ENCODE measurements at places on chromosomes 12 and 14.

- DNase-seq: peak; percentile 47
These were observed 305.5 kb downstream of the AEBP2 start for GRCh38 chr12:19744705-19745218.

GRCh38 chr12:69922999-69923398 is 98.0 kb downstream of the MYRFL start:
- no peak for DNase-seq

GRCh38 chr14:68081489-68081888 is 261.9 kb downstream of the RAD51B start:
- no peak for DNase-seq

DNA sequence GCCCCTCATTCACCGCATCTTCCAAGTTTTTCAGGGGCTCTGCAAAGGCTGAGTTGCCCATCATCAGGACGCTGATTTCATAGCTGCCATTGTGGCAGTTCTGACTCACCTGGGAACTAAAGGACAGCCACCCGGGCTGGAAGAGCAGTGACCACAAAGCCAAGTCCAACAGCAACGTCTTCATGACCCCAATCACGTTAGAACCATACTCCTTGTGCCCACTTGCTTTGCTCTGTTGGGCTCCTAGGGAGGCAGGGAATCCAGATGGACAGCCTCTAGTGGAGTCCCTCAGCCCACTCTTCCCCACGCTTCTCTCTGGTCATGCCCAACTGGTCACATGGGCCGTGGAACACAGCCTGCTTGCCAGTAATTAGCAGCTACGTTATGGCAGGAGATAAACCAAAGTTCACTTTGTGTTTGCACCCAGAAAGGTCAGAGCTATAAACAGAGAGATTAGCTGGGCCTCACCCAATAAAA is at the start of gene GUCY2C:
Gene GUCY2C (minus strand): TSS at position 335 of the 477 bp plus-strand sequence. CDS start 151 bp downstream, at position 184.
- DNase-seq: peak; percentile 33

- DNase-seq: no peak
These were observed 179.6 kb downstream of the SLC35F4 start for GRCh38 chr14:57686304-57686703.

GRCh38 chr12:2231956-2232355 is 179.2 kb downstream of the CACNA1C start:
- DNase-seq: no peak

- no peak for DNase-seq
These were observed 182.3 kb downstream of the PELI2 start for GRCh38 chr14:56300495-56300894.

DNA sequence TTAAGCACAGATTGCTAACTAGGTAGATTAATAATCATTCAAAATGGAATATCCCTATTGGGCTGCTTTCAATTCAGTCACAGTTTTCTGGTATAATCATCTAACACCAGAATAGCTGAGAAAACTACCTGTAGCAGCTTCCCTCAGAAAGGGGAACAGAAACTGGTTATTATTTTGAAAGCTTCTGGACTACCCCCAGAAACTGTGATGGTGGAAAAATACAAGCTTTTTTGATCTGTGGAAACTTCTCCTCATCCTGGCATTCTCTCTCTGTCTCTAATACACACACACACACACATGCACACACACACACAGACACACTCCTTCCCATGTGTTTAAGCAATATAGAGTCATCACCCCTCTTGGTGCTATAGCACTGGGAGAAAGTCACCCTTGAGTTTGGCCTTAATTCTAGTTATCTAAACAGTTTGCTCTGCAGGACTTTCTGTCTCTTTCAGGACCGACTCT is 251.5 kb upstream of the LMO3 start:
- DNase-seq: no peak

- DNase-seq: no peak
These were observed 92.3 kb downstream of the ERC1 start for GRCh38 chr12:1083151-1083888.

DNA sequence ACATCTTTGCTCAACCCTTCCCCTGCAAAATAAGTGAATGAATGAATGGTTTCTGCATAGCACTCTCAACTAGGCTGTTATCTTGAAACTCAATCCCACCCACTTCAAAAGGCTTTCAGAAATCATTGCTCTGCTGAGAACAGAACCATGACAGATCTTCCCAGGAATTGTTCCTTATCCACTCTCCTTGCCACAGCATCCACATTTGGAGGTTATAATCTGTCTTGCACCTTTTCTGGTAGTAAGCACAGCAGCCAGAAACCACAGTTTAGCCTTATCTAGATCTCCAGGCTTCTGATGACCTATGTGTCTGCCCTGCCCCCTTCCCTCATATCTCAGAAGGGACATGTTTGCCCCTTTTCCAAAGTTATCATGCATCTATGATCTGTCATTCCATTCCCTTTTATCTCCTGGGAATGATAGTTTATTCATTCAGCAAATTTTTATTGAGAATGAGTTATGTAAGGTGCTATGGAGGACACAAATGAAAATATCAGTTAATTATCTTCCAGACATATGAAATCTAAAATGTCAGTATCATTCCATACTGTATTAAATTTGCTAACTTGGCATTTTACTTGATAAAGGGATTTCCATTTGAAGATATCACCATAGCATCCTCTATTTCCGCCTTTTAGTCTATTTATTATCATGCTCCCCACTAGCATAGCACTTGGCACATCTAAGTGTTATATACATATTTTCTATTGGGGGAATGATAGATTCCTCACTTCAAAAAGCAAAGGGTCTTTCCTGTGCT is 21.4 kb downstream of the LGR5 start:
- DNase-seq: no peak

GRCh38 chr14:71554959-71555612 is 377.1 kb upstream of the RGS6 start:
- DNase-seq: no peak

- no peak for DNase-seq
These were observed 40.5 kb upstream of the RTL1 start for GRCh38 chr14:100944052-100944451.

DNA sequence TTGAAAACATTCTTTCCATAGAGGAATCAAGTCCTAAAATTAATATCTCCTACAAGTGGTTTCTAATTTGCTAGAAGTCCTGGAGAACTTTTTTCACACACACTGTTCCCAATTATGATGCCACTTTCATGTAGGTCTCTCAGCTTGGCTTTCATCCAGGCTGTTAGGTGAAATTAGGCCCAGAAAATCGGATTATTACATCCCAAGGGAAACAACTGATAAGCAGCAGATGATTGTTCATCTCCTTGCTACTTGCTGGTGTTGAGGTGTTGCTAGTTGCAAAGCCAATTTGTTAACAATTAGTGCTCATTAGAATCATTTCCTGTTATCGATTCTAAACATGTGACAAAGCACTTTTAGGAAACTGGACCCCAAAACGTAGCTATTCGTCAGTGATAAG is 248.0 kb downstream of the PDZRN4 start:
- DNase-seq: no peak

- DNase-seq: no peak
These were observed 31.8 kb upstream of the LRRC10 start for GRCh38 chr12:69642531-69642930.

DNA sequence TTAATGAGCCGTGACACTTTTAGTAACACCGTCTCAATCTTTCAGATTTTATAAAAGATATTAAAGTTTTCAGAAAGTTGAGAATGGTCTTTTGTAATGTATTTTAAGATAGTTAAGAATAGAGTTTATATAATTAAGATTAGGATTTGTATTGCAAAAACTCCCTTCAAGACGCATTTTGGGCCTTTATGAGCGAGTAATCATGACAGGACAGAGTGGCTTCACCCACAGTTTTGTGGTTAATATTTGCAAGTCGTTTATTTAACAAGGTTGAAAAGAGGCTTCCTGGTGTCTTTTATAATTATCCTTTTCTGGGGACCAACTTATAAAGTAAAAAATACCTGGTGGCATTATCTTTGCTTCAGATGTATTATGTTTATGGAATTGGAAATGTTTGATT is 44.0 kb downstream of the TRAF3 start:
- DNase-seq: no peak

- no peak for DNase-seq
These were observed 6.9 kb downstream of the TGM1 start for GRCh38 chr14:24255931-24256711.

GRCh38 chr14:72880164-72880563 is 13.7 kb downstream of the DPF3 start:
- no peak for DNase-seq

- DNase-seq: no peak
These were observed 61.7 kb upstream of the FBRSL1 start for GRCh38 chr12:132427999-132428935.

DNA sequence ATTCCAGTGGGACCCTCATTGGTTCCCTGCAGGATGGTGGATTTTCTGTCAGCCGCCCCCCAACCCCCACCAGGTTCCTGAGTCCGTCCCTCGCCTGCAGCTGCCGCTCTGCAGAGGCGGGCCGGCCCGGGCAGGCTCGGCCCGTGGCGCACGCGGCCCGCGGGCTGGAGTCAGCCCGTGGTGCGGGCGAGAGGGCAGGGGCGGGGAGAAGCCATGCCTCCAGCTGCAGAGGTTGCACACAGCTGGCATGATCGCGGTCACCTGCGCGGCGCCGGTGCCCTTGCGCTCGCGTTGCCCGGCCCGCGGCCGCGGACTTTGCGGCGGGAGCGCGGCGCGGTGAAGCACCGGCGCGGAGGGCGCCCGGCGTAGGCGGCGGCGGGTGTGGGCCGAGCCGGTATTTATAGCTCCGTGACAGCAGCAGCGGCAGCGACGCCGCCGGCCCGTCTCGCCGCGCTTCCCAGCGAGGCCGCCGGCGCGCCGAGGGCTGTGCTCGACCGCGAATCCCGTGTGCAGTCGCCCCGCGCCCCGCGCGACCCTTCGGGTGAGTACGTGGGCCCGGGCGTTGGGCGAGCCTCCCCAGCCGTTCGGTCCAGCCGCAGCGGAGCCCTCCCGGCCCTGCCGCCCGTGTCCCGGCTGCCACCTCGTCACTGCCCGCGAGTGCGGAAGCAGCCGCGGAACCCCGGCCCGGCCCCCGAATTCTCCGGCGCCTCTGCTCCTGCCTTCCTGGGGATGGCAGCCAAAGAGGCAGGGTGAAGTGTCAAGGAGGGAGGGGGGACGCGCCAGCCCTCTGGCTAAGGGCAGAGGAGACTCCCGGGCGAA is at the start of gene TMEM117:
Gene TMEM117 (plus strand): TSS at position 426 of the 819 bp plus-strand sequence.
- DNase-seq: peak; percentile 66

- DNase-seq: peak; percentile 7
These were observed 1517.0 kb downstream of the AACS start for GRCh38 chr12:126582231-126582630.

DNA sequence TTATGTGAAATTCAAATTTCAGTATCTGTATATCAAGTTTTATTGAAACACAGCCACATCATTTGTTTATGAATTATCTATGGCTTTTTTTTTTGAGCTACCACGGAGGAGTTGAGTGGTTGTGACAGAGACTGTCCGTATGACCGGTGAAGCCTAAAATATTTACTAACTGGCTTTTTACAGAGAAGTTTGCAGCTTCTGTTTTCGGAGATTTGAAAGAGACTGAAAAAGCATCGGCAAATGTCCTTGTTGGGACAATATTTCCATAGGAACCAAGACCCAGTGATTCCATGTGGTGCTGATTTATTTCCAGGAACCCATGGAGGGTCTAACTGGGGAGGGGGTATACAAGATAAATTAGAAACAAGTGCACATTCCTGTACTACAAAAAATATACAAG is 56.2 kb downstream of the RGS6 start:
- no peak for DNase-seq

- DNase-seq: no peak
These were observed 62.8 kb downstream of the ANO4 start for GRCh38 chr12:100857418-100857817.

- DNase-seq: peak; percentile 55
These were observed 2.5 kb upstream of the LRIG3 start for GRCh38 chr12:58922849-58923248.

DNA sequence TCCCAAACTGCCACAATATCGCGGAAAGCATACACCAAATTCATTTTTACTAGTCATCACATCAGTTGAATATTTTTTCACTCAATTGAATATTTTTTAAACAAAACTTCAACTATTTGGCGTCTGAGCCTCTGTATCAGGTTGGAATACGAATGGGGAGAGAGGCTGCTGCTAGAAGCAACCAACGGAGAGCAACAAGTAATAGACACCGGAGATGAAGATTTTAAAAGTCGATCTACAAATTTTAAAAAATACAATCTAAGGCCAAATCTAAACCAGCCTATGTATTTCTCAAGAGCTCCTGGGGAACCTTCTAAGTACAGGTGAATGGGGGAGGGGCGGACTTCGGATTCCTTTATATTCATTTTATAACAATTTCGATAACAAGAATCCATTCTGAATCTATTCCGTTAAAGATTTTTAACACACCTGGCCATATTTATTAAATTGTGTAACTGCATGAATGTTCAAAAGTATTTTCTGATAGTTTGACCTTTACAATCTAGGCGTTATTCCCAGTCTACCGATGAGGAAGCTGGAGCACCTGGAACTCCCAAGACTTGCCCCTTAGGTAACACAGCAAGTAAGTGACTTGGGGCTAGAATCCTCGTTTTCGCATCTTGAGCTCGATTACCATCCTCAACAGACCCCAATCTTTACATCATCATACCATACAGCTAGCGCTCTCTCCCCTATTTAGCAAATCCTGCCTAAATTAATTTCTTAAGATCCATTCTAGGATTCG is 1.2 kb downstream of the GNPNAT1 start:
- DNase-seq: peak; percentile 13

DNA sequence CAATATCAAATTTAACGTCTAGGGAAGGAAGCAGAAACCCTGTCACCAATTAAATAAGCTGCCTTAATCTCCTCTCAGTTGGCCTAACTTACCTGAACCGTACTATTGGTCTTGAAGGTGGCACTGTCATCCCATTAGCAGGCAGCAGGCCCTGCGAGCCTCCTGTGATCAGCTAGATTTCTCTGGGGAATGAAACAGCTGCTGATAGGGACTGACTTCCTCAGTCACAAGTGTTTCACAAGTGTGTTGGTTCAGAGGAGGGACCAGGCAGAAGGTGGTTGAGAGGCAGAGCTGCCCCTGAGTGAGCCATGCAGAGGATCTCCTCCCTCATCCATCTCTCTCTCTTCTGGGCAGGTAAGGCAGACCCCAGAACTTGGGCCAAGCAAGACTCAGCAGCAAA is 166.8 kb downstream of the DAD1 start:
- DNase-seq: no peak

DNA sequence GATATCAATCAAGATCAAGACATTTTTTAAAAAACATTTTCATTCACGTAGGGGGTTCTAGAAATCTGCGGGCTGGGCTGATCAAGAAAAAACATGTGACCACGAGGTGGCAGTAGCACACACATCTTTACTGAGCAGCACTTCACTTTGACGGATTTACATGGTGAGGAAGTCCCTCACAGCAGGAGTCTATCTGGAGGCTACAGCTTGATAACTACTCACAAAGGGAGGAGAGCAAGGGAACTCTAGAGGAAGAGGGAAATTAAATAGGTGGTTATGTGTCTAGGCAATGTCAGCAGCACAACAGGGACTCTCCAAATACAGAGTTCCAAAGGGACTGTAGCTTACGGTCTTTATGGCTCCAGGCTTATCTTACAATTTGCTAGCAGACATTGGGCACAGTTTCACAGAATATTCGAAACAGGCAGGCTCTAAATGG is 248.1 kb downstream of the DPY19L2 start:
- peak; percentile 71 for DNase-seq

Measured in LoVo (cell line).